ENCODE measurements at places on chromosomes 5 and 9. TPM values are rescaled to one million over a fixed set of nuclear protein-coding genes. Genes with fewer than 3 reads are reported as not detected.

Gene STK32A
- total RNA-seq, result 0.17 TPM

Gene STC2
- 0.03 TPM for total RNA-seq

Gene CNTLN
- 9.7 TPM for total RNA-seq

Gene DHFR
- total RNA-seq, result 147 TPM

Gene GKAP1
- total RNA-seq, result 5.7 TPM

Gene CCL27
- total RNA-seq, result not detected

GRCh38 chr5:133938039-133938821 lies 30.2 kb downstream of the C5orf15 start:
- no peak for DNase-seq

DNA sequence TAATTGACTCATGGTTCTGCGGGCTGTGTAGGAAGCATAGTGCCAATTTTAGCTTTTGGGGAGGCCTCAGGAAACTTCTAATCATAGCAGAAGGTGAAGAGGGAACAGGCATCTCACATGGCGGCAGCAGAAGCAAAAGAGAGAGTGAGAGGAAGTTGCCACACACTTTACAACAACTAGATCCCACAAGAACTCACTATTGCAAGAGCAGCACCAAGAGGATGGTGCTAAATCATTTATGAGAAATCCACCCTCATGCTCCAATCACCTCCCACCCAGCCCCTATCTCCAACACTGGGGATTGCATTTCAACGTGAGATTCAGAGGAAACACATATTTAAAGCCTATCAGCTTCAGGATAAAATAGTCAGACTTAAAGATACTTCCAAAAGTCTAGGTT lies 36.1 kb upstream of the LPAR1 start:
- DNase-seq, result no peak

DNA sequence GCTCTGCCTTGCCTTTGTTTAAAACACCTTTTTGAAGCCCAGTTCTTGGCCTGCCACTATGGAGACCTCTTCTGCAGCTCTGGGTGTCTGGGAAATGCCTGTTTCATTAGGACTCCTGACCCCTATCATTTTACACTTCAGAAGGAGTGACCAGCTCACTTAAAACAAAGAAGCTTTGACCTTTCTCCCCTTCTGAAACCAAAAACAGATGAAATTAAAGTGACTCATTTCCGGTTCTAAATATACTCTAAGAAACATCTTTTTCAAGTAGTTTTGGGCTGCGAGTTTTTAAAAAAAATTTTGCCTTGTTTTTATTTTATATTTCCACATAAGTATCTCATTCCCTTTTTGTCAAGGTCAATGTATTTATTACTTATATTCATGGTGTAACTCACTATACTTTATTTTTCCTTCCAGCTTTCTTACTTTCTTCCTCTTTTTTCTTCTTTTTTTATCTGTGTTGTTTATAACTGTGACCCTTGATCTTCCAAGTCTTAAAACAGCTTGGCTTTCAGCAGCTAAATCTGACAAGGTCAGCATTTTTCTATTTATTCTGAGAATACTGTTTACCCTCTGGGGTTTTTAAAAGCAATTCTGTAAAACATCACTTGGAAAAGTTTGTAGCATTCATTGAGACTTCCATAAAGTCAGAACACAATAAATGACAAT lies 672.9 kb downstream of the NR2F1-AS1 start:
- peak; percentile 73 for DNase-seq

DNA sequence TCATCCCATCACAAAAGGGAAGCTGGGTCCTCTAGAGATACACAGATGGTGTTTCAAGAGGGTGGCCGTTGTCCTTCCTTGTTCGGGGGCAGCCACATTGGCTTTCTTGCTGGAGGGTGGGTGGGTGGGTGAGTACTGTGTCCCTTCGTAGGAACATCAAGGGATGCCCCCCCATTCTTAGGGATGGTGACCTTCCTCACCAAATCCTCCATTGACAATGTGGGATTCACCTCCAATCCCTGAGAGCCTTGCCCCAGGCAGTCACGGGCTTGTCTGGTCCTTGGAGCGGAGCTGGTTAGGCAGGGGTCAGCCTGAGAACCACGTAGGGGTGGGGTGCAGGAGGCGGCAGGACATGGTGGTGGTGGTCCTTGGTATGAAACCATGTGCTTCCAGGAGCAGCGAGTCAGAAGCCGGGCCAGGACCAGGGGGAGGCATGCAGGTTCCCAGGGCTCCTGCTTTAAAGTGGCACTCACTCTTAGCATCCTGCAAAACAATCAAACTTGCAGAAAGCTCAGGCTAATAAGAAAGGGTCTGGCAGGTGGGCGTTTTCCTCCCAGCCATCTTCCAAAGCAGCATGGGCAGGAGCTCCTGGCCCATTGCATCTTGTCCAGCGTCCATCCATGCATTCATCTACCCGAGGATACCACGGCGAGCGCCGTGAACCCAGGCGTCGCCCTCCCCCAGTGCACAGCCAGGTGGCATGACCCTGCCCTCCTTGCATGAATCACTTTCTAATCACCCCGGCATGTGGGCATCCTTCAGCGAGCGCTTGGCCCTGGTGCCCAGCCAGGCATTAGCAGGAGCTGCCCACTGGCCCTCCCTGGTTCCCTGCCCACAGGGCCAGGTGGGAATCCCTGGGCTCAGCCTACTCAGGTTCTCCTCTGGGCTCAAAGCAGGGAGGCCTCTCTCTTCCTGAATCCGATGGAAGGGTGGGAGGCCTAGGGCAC lies 76.4 kb downstream of the NTNG2 start:
- DNase-seq, result peak; percentile 41

DNA sequence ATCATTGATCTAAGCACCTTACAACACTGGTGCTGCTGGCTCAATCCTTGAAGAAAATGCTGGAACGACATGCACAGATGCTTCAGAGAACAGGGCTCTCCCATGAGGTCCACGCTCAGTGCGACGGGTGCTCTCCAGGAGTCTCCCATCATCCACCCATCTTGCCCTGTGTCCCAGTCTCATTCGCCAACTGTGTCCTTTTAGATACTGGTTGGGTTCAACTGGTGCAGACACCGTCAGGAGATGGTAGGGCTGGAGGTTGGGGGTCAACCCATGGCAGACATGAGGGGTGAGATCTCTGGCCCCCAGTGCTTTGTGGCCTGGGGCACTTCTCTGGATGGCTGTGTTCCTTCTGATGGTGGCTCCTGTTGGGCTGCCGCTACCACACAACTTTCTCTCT lies 1.6 kb upstream of the OBP2B start:
- DNase-seq, result no peak

DNA sequence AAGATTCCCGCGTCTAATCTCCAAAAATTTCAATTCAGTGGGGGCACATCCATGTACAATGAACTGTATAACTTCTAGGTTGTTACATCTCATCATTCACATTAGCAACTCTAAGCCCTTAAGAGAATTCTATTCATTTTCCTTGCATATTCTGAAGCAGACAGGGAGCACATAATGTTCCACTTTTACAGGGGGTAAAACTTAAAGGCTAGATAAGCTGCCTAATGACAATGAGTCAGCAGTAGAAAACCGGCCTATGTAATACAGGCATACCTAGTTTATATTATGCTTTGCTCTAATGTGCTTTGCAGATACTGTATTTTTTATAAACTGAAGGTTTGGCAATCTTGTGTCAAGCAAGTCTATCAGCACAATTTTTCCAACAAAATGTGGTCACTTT lies 40.4 kb downstream of the PTAR1 start:
- DNase-seq, result no peak

- DNase-seq, result no peak
Measured at GRCh38 chr5:87141544-87141943, 126.1 kb upstream of the RASA1 start.

DNA sequence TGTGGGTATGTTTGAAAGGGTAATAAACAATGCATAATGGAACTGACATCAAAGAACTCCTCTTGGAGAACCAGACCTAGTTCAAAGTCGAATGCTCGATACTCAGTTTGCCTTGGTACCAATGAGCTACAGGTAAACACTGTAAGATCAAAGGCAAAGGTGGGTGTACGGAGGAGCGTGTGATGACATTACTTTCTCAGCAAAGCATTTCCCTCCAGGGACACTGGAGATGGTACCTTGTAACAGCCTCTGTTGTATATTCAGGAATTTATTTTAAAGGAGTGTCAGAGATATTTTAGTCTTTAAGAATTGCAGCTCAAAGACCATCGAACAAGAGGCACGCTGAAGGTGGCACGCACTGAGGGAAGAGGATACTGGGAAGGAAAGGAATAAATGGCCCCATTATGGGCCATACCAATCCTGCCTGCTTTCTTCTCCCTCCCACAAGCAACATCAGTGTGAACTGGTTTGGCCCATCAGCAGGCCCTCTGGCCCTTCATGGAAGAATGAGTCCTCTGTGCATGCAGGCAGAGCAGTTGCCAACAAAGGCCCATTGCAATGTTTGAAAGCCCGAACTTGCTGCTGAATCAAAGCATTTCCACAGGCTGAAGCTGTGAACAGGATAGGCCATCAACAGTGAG lies 410.2 kb downstream of the ACTL7B start:
- DNase-seq, result no peak

DNA sequence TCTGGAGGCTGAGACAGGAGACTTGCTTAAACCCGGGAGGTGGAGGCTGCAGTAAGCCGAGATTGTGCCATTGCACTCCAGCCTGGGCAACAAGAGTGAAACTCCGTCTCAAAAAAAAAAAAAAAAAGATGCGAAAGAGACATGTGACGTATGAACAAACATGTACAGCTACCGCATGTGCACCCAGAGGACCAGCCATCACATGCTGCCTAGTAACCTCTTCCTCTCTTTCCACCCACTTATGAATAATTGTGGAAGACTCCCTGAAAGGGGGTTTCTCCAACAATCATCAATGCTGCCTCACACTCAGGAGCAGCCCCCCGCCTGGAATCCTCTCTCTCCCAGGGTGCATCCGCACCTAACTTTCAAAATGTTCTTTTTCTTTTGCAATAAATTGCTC lies 2.2 kb downstream of the SARDH start:
- no peak for DNase-seq

DNA sequence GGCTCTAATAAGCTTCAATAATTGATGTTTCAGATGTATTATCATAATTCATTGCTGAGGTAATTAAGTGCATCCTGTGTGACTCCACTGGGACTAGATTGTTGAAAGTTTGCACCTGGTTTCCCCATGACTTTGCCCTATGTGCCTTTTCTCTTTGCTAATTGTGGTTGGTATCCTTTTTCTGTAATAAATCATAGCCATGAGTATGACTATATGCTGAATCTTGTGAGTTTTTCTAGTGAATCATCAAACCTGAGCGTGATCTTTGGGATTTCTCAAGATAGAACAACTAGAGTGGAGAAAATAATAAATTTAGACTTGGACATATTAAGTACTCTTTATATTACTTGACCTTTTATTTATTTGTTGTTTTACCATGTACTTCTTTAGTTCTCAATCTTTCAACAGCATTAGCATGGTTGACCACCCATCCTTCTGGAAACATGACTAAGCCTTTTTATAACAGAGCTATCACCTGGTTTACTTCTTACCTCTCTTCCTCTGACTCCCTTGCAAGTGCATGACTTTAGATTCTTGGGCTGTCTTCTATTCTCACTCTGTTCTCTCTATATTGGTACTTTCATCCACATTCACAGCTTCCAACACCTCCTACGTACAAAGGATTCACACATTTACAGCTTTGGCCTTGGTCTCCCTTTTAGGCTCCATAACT lies 239.6 kb upstream of the TAS2R1 start:
- DNase-seq, result peak; percentile 95

- no peak for DNase-seq
Measured at GRCh38 chr9:109737295-109737694, 42.7 kb upstream of the PALM2AKAP2 start.

DNA sequence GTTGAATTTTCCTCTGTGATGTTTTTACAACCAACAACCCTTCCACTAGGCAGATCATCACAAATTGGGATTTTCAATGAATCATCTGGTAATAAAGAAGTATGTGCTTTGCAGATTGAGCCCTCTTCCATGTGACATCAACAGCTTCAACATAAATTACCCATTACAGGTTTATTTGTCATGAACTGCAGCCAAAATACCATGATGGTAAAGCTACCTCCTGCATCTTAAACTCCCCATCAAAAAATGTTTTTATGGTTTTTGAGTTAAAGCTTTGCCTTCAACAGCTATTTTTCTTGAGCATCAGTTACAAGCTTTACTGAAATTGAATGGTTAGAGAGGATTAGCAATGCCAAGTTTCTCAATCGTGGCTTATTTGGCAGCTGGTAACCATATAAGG lies 211.4 kb upstream of the TUSC1 start:
- peak; percentile 2 for DNase-seq

All from A172 (cell line).